ENCODE measurements at places on chromosomes 11 and 22.
A peak's percentile ranks its signal among the peaks of the same experiment; 100 is the strongest.

DNA sequence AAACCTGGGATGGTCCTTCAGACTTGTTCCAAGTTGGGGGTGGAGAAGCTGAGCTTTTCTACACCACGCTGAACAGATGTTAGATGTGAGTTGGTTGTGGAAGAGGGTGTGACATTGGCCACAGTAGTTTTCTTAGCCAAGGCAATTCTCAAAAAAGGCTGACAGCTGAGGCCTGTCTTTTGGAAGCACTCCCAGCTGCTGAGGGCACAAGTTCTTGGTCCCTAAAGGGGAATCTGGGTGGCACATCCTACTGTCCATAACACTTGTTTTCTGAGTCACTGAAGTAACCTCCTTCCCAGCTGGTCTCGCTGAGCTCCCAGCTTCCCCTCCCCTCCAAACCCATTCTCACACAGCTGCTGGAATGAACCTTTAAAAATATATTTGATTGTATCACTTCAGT, 375.7 kb upstream of the KIRREL3 start:
- DNase-seq: no peak

DNA sequence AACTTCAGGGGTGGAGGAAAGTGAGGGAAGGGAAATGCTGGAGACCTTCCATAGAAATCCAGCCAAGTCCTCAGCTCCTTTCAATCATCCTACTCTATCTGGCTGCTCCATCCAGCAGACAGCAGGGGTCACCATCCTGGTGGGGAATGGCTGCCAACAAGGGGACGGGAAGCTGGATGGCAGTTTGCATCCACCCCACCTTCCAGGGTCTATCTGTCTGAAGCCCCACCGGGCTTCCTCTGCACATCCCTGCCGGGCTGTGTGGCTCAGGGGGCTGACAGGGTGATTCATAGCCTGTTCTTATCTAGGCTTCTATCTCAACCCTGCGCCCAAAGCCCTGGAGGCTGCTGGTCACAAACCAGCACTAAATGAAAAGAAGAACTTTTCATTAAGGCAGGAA, 1.1 kb downstream of the SYTL2 start:
- DNase-seq: no peak

- peak; percentile 60 for DNase-seq
These were observed 101.9 kb downstream of the MRTFA start for GRCh38 chr22:40534379-40535188.

DNA sequence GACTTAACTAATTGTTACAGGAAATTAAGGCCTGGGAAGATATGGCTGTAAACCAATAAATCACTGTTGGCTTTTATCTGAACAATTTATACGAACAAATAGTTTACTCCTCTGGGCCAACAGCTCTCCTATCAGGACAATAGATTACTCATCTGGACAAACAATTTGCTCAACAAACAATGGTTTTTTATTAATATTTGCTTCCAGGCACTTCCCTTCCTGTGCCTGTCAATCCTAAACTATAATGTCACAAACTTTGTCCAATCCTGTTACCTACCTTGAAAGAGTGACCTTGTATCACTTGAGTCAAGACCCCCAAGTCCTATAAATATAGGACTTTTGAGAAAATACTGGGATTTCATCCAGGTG, 87.6 kb upstream of the OR9Q1 start:
- DNase-seq: no peak

DNA sequence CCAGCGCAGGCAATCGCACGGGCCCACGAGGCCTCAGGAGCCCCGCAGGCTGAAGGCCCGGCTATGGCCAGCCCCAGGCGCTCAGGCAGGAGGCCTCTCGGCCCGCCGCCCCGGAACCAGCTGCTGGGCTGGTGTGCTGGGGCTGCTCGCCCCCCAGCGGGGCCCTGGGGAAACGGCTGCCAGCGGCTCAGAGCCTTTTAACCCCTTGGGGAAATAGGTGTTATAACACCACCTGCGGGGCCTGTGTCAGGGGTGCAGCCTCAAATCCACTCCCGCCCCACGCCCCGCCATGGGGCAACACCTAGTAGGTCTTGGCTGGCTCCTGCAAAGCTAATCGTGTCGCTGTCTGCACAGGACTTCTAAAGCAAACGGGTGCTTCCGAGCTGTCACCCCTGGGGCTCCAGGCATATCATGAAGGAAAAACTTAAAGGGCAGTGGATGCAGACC, 237.4 kb downstream of the TTC28 start:
- DNase-seq: peak; percentile 67

- no peak for DNase-seq
These were observed 18.4 kb downstream of the KCNQ1 start for GRCh38 chr11:2462986-2463765.

GRCh38 chr11:67700141-67700540, 25.7 kb upstream of the ALDH3B2 start:
- DNase-seq: no peak

- no peak for DNase-seq
These were observed 1394.7 kb downstream of the BRD1 start for GRCh38 chr22:48432781-48433518.

DNA sequence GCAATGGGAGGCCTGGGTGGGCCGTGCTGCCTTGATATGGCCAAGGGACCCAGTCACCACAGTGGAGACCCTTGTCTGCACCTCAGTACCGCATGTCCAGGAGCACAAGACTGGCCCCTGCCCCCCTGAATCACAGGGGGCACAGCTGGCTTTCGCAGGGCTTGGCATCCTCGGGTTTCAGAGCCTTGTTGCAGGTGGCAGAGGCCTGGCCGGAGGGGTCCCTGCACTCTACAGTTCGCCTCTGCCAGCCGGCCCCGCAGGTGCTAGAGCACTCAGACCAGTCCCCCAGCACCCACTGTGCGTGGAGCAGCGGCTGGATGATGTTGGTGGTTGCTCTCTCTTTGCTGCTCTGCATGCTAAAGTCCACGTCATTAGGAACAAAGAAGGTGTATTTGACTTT, 23.0 kb downstream of the ADAMTS8 start:
- no peak for DNase-seq

DNA sequence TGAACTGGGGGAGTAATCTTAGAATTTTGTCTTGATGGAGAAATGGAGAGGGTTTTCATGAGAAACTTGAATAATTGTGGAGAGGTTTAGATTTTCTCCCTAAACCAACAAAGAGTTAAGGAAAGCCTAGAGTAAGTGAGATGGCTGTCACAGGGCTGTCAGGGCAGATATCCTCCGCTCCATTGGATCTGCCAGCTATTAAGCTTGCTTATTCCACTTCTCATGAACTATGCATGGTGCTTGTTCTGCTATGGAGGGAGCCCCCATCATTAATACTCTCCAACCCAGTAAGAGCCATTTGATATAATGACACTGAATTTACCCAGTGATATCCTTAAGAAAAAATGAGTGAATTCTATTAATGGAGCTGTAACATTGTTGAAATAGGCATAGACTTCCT, 342.8 kb upstream of the MTNR1B start:
- no peak for DNase-seq

DNA sequence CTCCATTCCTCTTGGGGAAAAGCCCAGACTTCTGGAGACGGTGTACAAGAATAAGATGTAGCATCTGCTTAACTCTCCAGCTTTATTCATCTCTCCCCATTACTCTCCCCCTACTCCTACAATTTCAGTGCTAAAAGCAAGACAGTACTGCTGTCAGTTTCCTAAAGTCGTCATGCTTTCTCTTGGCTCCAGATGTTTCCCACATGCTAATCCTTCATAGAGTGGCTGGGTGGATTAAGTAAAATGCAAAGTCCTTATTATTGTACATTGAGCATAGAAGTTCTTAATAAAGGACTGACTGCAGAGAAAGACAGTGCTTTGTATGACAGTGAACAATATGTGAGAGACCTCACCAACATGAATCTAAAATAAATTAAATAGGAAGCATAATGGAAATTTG, 142.2 kb upstream of the UBASH3B start:
- DNase-seq: no peak

DNA sequence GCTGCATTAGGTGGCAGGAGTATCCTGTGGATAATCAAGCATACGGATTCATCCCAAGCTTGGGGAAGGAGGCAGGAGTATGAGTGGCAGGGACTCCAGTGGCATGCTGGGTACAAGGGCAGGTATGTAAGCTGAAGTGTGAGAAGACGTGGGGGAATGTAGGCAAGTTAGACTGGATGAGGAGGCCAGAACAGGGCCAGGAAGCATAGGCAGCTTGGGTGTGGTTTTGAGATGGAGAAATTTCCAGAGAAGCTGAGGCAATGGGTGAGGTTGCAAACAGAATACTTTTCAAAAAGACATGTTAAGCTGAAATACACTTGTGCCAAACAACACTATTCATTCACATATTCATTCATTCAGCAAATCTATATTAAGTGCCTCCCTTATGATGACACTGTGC, 43.1 kb upstream of the AMOTL1 start:
- DNase-seq: no peak

DNA sequence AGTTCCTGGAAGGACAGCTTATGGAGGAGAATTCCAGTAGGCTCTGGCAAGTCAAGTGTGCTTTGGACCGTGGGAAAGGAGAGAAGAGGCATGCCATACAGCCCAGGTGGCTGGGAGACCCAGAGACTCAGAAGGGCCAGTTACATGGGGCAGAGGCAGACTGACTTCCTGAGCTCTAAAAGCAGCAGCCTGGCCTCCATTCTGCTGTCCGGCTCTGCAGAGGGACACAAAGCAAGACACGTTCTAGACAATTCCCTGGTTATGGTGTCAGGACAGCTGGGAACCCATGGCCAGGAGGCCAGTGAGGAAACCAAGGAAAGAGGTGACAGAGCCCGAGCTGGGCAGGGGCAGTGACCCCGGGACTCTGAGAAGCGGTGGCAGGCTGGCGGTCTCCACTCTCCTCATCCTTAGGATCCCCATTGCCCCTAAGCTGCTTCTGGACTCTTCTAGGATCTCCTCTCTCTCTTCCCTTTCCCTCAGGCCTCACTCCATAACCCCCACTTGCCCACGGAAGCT, 2.7 kb downstream of the CPT1B start:
- no peak for DNase-seq

GRCh38 chr11:27868709-27869108, 168.5 kb upstream of the BDNF start:
- no peak for DNase-seq

GRCh38 chr11:4495487-4495886, 13.0 kb downstream of the OR52K1 start:
- no peak for DNase-seq

DNA sequence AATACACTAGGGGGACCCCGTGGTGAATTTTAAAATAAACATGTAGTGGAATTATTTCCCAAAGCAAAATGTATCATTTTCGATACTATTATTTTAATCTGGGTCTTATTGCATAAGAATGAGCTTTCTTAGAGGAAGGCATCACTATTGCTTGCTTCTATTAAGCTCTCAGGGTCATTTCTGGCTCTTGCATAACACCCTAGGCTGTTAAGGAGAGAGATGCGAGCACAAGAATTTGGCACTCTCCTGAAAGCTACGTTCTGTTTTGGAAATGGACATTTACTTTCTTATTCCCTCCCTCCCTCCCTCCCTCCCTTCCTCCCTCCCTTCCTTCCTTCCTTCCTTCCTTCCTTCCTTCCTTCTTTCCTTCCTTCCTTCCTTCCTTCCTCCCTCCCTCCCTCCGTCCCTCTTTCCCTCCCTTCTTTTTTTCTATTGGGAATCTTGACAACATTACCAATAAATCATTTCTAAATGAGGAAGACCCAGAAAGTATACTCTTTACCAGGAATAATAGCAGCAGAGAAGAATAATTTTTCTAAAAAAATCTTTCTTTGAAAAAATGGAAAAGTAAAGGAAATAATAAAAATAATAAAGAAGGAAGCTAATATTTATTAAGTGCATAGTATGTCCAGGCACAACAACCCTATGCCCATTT, 83.6 kb upstream of the BDNF start:
- no peak for DNase-seq

DNA sequence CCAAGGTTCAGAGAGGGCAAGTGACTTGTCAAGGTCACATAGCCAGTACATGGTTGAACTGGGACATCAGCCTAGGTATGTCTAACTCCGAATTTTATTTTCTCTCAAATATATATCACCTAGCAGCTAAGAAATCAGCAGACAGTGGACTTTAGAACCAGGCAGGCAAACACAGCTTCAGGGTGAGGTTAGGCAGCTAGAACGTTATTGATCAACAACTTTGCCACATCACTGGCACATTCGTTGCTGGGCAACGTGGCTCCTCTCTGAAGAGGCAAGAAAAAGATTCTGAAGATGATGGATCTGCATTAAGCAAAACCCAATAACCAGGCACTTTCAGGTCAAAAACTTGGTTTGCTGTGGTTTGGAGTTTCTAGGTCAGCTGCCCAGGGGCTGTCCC, 258.0 kb downstream of the KIRREL3 start:
- DNase-seq: no peak

GRCh38 chr22:49295851-49296560, 531.7 kb downstream of the BRD1 start:
- DNase-seq: no peak

DNA sequence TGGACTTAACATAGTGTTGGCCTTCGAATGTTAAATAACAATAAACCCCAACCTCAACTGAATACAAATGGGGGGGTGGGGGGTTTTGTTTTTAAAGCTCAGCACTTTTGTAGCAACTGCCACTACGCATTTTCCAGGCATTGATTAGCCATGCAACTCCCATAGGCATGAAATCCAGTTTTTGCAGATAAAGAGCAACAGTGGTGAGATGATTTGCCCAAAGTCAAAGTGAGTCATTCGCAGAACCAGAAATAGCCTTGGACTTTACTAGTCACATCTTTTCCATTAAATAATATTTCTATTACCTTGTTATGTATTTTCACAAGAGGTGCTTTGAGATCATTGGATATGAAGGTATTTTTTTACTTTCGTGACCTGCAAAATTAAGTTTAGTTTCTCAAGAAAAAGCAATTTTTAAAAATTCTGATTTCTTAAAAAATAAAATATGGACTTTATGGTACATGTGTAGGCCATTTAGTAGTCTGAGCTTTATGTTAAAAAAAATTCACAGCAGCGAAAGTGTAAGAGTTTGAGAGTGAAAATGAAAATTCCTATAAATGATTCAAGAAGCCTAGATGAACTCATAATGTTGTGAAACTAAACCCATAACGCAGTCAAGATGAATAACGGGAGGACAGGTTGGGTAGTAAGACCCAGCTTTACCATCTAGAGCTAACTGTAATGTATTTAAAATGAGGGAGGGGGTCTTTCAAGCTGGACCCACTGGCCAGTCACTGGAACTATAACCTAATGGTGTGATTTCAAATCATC, 1.9 kb upstream of the PHF21A start:
- DNase-seq: no peak

DNA sequence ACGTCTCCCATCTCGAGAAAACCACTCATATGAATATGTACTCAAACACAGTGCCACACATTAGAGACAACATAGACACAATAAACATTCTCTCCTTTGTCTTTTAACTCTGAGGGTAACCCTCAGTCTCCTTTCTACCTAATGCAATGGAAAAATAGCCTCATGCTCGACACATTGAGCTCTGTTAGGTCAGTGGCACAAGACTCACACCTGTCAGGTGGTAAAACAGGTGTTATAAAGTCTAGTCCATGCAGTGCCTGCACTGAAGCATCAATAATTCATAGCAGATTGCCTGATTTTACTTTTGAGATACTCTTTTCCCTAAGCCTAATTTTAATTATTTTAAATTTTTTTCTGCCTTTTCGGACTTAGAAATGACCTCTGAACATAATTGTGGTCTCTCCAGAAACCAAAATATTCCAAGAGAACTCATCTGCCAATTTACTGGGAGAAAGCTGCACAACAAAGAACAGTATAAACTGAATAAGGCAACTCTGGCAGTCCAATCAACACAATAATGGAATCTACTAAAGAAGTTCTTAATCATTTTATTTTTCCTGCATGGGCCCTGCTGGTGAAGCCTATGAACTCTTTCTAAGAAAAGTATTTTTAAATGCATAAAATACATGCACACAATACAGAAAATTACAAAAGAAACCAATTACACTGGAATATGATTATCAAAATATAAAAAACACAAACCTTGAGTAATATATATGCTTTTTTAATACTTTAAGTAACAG, 9.9 kb downstream of the RDX start:
- DNase-seq: no peak

GRCh38 chr11:132888226-132888625, 644.1 kb downstream of the OPCML start:
- DNase-seq: no peak
